Large intestine (tissue), 12 donors: ENCODE measurements at places on chromosomes 12 and 14.

DNA sequence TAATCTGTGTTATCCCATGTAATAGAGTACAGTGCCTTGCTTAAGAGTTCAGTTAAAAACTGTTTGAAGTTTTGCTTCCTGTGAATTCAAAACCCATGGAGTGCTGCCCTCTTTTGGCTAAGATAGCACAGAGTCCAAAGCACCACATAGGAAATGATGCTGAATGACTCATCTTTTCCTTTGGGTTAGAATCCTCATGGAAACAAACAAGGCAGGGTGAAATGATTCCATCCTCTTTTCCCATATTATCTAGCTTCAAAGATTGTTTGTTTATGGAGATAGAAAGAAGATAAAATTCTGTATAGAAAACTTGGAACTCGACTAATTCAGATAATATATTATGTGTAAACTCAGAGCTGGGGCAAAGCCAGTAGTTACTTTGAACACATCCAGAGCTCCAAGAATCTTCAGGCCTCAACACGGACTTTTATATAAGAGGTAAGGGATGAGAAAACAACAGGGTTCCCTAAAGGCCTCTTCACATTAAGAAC is 87.4 kb downstream of the OTOGL start:
- peak; percentile 80 for DNase-seq

DNA sequence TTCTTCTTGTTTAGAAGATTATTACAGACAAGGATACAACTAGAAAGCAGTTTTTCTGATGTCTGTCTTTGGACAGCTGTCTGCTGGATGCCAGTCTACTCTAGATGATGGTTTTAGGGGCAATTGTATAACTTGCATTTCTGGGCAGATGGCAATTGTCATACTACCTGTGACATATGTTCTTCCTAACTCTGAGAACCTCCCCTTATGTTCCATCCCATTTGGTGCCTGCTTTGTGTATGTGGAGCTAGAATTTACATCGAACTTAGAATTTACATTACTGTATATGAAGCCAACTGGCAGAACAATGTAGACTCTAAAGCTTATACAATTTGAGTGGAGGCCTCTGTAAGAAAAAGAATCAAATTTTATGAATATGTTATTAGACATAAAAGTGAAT is 430.2 kb upstream of the SEL1L start:
- DNase-seq = no peak

GRCh38 chr14:72771561-72771960 is 122.3 kb downstream of the DPF3 start:
- peak; percentile 82 for DNase-seq

DNA sequence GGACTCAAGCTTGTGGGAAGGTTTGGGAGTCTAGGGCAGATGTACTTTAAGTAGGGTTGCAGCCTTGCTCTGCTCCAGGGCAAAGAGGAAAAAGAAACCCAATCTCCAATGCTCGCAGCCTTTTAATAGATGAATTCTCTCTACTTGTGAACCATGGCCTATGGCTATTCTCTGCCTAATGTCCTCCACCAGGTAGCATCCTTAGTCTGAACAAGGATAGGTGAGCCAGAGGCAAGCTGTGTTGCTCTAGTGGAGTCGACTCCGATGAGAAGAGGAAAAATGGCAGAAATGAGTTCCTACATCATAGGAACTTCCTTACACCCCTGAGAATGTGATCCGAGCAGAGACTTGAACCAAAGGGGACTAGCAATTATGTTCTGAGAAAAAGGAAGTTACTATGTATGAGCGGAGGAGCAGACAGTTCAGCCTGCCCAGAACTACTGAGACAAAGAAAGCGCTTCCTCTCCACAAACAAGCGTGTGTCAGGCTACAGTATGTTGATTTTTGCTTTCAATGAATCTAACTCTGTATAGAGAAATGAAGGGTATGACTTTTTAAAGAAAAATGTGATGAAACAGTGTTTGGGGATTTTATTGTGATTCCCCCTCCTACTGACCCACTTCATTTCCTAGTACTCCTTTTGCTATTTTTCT is 153.6 kb upstream of the ARID2 start:
- DNase-seq = no peak

GRCh38 chr12:9797722-9798619 is 29.3 kb upstream of the KLRF1 start:
- DNase-seq = peak; percentile 55

DNA sequence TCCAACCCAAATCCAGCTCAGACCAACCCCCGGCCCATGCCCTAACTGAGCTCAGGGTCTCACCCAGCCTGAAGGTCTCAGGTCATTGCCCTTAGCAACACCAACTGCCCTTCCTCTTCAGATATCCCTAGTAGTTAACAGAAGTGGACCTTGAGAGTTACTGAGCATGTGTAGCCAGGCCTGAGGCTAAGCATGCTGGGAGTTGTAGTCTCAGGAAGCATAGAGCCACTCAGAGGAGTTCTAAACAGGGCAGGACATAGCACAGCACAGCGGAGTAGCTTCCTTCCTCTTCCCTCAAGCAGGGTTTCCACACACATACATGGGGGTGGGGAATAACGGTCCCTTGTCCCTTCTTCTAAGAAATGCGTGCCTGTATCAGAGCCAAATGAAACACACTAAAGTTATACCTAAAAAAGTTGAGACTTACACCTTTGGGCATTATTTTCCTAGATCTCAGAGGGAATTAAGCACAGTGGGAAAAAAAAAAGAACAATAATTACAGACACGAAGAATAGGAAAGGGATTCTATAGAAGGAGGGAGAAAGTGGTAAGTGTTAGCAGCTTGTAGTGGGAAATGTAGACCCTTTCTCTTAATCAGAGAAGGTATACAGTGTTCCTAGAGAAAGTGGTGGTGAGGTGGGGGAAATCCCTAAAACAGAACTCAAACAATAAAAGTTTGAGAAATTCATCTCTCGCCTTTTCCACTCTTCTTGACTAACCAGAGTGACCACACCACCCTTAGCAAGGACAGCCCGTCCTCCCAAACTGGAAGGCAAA is 4.4 kb downstream of the KMT2D start:
- peak; percentile 58 for DNase-seq

GRCh38 chr14:95260537-95261361 is 59.0 kb downstream of the CLMN start:
- no peak for DNase-seq

DNA sequence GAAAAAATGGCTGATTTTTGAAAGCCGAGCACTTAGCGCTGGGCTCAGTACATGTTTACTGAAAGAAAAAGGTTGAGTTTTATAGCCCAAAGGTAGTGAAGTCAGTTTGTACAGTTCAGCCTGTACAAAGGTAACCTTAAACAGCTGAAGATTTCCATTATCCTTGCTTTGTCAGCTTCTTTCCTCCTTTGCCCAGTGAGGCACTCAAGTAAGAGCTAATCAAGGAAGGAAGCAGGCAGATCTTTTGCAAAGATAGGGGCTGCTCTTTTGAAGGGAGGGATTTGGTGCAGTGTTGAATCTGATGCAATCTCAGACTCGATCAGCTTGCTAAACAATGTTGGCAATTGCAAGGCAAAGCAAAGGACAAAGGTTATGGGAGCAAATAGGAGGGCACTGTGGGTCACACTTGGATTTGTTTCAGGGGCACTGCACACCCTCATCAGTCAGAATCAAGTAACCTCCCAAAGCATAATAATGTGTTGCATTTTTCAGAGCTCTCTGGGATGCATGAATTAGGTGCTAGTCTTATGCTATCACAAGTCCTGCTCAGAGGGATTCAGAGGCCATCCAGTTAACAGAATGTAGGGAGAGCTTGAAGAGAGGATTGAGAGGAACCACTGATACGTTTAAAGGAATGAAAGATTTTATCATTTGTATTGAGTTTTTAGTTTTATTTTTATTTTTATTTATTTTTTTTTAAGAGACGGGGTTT is 44.4 kb downstream of the ANO6 start:
- peak; percentile 74 for DNase-seq
